ENCODE measurements at places on chromosomes 3 and 15. TPM values are rescaled to one million over a fixed set of nuclear protein-coding genes. Genes with fewer than 3 reads are reported as not detected.

DNA sequence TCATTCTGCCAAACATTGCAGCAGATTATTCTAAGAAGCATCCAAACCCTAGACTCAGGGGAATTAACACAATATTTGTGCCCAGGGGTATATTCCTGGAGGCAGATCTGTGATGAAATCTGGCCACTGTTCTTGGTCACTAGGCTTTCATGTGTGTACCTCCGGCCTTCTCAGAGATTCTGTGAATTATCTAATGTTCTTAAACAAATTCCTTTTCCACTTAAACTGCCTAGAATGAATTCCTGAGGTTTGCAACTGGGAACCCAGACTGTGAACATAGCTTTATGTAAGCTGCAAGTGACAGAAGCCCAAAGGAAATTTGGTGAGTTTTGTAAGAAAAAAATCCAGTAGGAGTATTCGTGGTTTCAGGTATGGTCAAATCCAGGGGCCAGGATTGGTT lies 20.7 kb upstream of the CTNNB1 start:
- no peak overlapping the region for H3K4me3 ChIP-seq
- no peaks in the 10 kb centered on the region for H3K36me3 ChIP-seq
- no peaks in the 10 kb centered on the region for H3K4me1 ChIP-seq
- H3K27ac ChIP-seq: no peak overlapping the region

Gene PRKCD
- total RNA-seq: 73.2 TPM

- no peaks in the 10 kb centered on the region for H3K4me1 ChIP-seq
- no peaks in the 10 kb centered on the region for H3K27me3 ChIP-seq
- DNase-seq: no peak
- H3K36me3 ChIP-seq: no peaks in the 10 kb centered on the region
- H3K27ac ChIP-seq: no peak overlapping the region
- no peak overlapping the region for H3K4me3 ChIP-seq
These were observed 39.0 kb downstream of the IL12A start for GRCh38 chr3:160027541-160028195.

Gene RETNLB
- total RNA-seq: not detected

DNA sequence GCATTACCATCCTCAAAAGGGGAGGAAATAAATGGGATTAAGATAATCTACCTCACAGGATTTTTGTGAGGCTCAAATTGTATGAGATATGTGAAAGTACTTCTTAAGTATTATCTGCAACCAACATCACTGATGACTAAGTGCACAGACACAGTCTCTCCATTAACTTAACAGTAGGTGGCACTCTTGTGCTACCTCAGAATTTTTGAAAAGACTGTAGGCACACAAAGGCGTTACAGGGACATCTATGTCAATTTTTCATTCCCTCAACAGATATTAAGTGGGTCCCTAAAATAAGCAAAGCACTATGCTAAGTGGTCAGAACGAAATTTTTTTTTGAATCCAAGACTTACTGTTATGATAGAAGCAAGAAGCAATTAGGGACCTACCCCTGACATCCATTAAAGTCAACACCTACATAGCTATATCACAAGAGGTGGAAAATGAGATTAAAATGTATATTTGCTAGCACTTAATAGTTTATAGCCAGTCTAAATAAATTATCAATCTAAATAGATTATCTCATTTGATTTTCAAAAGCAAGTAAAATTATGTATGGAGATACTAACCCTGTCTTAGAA lies 52.9 kb downstream of the RYK start:
- no peaks in the 10 kb centered on the region for H3K4me1 ChIP-seq
- H3K4me3 ChIP-seq: no peak overlapping the region
- no peaks in the 10 kb centered on the region for H3K27me3 ChIP-seq
- no peak overlapping the region for H3K27ac ChIP-seq
- no peak for DNase-seq
- H3K36me3 ChIP-seq: no peaks in the 10 kb centered on the region

DNA sequence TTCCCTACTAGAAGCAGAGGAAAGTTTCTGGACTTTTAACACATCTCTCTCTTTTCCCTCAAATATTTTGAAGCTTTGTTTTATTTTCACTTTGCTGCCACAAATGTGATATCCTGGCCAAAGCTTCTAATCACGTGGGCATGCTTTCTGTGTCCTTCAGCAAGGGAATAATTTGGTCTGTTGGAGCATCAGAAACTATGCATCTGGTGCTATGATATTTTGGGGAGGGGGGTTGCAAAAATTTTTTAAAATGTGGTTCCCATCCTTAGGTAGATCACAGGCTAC lies 254.2 kb downstream of the GAP43 start:
- no peaks in the 10 kb centered on the region for H3K4me1 ChIP-seq
- H3K36me3 ChIP-seq: no peaks in the 10 kb centered on the region
- H3K4me3 ChIP-seq: no peak overlapping the region
- H3K27me3 ChIP-seq: no peaks in the 10 kb centered on the region
- DNase-seq: no peak

Gene SH2D7
- not detected for total RNA-seq

Gene MOBP
- 0.16 TPM for total RNA-seq

DNA sequence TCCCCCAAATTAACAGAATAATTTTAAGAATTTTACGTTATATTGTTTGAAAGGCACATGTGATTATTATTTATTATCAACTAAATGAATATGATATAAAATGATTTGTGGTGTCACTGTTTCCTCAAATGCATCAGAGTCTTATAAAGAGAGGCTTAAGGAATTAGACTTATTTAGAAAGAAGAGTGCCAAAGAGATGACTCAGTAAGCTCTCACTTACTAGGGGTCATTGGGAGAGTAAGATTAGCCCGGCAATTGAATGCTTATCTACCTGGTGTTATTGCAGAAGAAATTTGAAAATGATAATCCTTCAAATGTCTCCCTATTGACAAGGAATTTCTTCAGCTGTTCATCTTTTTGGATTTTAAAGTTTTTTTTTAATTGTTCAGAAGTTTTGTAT lies 408.7 kb downstream of the OXSM start:
- no peaks in the 10 kb centered on the region for H3K27me3 ChIP-seq
- H3K36me3 ChIP-seq: no peaks in the 10 kb centered on the region
- H3K4me1 ChIP-seq: no peaks in the 10 kb centered on the region
- no peak for DNase-seq

Gene ACTC1
- 3.3 TPM for total RNA-seq

DNA sequence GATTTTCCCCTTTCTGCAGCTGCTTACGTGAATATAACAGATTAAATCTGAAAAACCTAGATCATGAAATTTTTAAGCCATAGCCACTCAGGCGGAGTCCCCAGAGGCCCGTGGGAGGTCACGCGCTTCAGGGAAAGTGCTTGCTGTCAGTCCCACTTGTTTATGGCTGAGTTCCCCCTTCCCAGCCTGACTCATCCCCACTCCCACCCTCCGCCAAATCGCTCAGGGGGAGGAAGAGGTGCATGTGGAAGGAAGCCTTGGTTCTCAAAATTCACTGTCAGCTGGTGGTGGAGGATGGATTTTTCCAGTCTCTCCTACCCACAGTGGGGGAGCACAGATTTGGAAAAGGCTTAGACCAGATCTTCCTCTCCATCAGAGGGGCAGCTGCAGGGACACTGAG lies 67.4 kb downstream of the CORO2B start:
- no peak overlapping the region for H3K4me3 ChIP-seq
- H3K27ac ChIP-seq: no peak overlapping the region
- no peaks in the 10 kb centered on the region for H3K27me3 ChIP-seq
- H3K36me3 ChIP-seq: no peaks in the 10 kb centered on the region
- H3K4me1 ChIP-seq: no peaks in the 10 kb centered on the region

- no peaks in the 10 kb centered on the region for H3K36me3 ChIP-seq
- no peaks in the 10 kb centered on the region for H3K4me1 ChIP-seq
- DNase-seq: no peak
- H3K27ac ChIP-seq: no peak overlapping the region
- no peaks in the 10 kb centered on the region for H3K27me3 ChIP-seq
- H3K4me3 ChIP-seq: no peak overlapping the region
These were observed 67.8 kb downstream of the LSM3 start for GRCh38 chr3:14246414-14246813.

Gene TGM5
- not detected for total RNA-seq

DNA sequence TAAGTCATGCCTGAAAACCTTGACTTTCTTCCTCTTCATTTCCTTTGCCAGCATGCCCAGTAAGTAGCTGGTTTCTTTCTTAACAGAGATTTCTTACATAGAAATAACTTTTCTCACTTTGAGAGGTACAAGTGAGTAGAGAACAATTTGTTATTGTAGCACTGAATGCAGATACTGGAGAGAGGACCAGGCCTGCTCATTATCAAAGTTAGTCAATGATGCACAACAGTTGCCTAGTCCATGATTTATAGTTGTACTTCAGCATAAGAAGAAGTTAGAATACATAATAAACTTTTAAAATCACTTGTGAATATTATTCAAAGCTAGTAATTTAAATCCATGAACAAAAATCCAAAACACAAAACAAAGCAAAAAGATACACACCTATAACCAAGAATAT lies 213.0 kb downstream of the PCCB start:
- H3K4me1 ChIP-seq: no peaks in the 10 kb centered on the region
- no peak for DNase-seq
- H3K4me3 ChIP-seq: no peak overlapping the region
- no peak overlapping the region for H3K27ac ChIP-seq
- no peaks in the 10 kb centered on the region for H3K27me3 ChIP-seq

DNA sequence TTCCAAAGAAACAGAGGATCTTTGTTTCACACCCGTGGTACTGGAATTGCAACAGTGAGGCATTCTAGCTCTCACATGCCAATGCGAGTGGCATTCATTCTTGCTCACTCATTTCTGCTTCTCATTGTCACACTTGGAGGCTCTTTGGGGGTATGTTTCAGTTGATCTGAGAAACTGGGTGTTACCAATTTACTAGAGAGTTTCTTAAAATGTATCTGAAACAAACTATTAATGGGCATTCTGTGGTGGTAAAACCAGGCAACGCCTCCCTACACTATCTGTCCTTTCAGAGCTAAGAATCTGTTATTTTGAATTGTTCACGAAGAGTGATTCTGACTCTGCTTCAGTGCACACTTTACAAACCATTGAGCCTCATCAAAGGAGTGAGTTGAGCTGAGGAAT lies 140.6 kb upstream of the BHLHE40 start:
- no peak for DNase-seq
- H3K4me3 ChIP-seq: no peak overlapping the region
- H3K27ac ChIP-seq: no peak overlapping the region
- H3K4me1 ChIP-seq: peaks cover 23% of the 10 kb centered on the region

Gene FBXL22
- total RNA-seq: 4.4 TPM

Gene FEZF2
- not detected for total RNA-seq

GRCh38 chr3:139987908-139988307 lies 52.9 kb downstream of the CLSTN2 start:
- no peak for DNase-seq
- H3K4me1 ChIP-seq: no peaks in the 10 kb centered on the region
- H3K27ac ChIP-seq: no peak overlapping the region
- H3K27me3 ChIP-seq: no peaks in the 10 kb centered on the region
- no peaks in the 10 kb centered on the region for H3K36me3 ChIP-seq

- no peaks in the 10 kb centered on the region for H3K36me3 ChIP-seq
- H3K4me1 ChIP-seq: no peaks in the 10 kb centered on the region
- DNase-seq: no peak
- H3K27me3 ChIP-seq: no peaks in the 10 kb centered on the region
- H3K4me3 ChIP-seq: no peak overlapping the region
- no peak overlapping the region for H3K27ac ChIP-seq
These were observed 12.6 kb upstream of the SLMAP start for GRCh38 chr3:57743496-57743895.

Gene COLQ
- total RNA-seq: 1.9 TPM

- no peak overlapping the region for H3K27ac ChIP-seq
- no peaks in the 10 kb centered on the region for H3K36me3 ChIP-seq
- H3K4me3 ChIP-seq: no peak overlapping the region
- no peak for DNase-seq
- H3K4me1 ChIP-seq: no peaks in the 10 kb centered on the region
These were observed 418.9 kb upstream of the TPRG1 start for GRCh38 chr3:188752850-188753249.

DNA sequence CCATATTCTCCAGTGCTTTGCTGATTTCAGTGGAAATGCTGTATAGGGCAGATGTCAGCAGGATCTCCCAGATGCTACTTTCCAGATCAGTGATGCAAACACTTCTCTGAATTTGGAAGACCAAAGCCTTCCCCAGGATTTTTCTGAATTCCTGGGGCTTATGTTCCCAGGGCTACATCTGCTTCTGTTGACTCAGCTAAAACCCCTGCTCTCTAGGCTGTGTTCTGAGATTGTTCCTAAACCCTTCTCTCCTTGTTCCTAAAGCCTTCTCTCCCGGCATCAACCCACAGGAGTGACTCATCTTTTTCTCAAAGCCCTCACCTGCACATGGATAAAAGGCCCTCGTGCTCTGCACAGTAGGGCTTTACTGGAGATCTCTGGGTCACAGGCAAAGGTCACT lies 35.5 kb downstream of the FAH start:
- no peaks in the 10 kb centered on the region for H3K36me3 ChIP-seq
- no peak overlapping the region for H3K27ac ChIP-seq
- no peak overlapping the region for H3K4me3 ChIP-seq
- DNase-seq: no peak

Gene ANKRD63
- total RNA-seq: not detected

DNA sequence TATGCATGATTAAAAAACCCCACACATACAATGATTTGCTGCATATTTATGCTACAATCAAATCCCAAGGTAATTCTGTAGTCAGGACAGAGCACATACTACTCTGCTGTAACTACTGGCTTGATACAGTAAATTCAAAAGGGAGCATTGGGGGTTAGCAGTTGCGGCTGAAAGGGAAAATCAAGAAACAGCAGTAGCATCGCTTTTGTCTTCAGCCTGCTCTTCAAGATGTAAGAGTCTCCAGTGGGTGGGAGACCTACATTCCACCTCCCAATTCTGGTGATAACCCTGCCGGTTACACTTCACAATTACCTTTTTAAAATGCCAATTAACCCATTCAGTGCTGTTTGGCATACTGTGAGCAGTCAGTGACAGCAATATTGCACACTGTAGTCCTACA lies 259.4 kb downstream of the NR2F2 start:
- no peak overlapping the region for H3K27ac ChIP-seq
- DNase-seq: no peak
- H3K36me3 ChIP-seq: no peaks in the 10 kb centered on the region
- no peak overlapping the region for H3K4me3 ChIP-seq

Gene CAPN3
- 27.3 TPM for total RNA-seq

Gene ACTR8
- 31.7 TPM for total RNA-seq

DNA sequence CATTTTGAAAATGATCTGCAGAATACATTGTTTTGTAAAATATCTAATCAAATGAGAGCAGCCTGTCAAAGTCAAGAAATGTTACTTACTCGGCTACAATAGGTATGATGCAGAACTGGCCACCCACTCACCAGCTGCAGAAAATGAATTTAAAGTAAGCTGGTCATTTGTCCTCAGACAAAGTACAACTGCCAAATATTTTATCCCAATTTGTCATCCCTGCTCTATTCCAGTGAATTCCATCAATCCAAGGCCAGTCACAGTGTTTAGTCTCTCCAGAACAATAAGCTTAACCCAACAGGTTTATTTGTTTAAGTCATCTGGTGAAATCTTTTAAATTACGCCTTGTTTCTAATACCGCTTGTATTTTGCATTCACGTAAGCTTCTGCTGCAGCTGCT lies 46.6 kb upstream of the TCF12 start:
- no peak for DNase-seq
- no peaks in the 10 kb centered on the region for H3K36me3 ChIP-seq
- no peak overlapping the region for H3K27ac ChIP-seq
- no peaks in the 10 kb centered on the region for H3K27me3 ChIP-seq
- no peak overlapping the region for H3K4me3 ChIP-seq
- H3K4me1 ChIP-seq: no peaks in the 10 kb centered on the region

Gene PXYLP1
- 14.3 TPM for total RNA-seq

All from left lung (tissue), 14 donors.